ENCODE measurements at places on chromosomes 6 and 20.
A peak's percentile ranks its signal among the peaks of the same experiment; 100 is the strongest.

GRCh38 chr20:50783390-50783789, 11.5 kb upstream of the BCAS4 start:
- DNase-seq: no peak

DNA sequence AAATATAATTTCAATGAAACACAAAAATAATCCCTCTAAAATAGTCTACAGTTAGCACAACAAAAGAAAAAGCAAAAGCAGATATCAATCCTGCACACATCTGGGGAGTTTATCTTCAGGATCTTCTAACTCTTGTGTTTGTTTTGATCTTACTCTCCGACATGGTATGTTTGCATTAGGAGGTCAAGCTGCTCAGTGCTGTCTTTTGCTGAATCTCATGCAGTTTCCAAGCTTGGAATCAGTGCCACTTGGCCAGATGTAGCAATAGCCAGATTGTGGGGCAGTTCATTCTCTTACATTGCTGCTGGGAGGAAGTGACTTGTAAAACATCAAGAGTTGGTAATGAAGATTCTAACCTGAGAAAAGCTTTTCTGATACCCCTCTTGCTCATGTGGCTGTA, 29.5 kb downstream of the RIOK1 start:
- DNase-seq: no peak

DNA sequence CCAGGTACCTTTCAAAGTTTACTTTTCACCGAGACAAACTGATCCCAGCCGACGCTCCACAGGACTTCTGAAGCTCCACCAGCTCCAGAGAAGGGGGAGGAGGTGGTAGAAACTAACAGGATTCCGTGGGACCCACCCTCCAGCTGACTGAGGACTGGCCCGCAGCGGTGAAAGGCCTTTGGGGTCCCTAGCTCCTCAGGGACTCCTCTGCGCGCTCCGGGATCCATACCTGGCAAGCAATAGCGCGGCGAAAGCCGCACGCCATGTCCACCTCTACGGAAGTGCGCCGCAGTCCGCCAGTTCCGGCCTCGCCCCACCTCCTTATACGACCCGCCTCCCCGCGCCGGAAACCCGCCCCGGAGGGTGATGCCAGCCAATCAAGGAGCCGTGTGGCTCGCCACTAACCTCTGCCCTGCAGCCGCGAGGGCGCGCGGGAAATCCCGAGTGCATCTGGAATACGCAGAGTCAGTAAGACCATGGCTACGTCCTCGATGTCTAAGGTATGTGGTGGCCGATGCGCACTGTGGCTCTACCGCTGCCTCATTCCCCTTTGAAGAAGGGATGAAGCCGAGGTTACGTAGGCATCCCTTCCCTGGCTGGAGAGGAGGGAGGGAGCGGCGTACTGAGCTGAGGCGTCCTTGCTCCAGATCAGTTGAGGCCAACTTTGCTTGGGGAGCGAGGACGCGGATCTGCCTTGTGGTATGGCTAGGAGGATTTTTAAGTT, at the start of the genes ORC3 and RARS2:
Gene ORC3 (plus strand): TSS at position 443 of the 724 bp plus-strand sequence. CDS start 34 bp downstream, at position 477.
Gene RARS2 (minus strand): TSS at position 295 of the 724 bp plus-strand sequence. CDS start 30 bp downstream, at position 265.
- peak; percentile 96 for DNase-seq

DNA sequence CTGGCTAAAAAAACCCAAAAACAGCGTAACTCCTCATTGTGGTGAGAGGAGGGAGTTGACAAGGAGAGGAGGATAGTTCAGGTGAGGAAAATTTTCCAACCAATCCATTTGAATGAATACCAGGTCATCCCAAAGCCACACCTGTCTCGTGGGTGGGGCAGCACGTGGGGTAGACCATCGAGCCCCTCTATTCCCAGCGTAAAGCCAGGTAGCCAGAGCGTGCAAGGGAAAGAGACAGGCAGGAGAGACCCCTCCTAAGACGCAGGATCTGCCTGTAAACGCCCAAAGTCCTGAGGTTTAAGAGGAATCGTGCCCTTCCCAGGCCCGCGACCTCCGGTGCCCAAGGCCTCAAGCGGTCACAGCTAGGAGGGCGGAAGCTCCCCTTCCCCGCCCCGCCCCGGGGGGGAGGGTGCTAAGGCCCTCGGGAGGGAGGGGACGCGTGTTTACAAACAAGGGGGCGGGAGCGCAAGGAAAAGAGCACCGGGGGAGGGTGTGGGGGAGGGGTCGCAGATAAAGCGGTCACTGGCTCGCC, 712 bp downstream of the RXRB start:
- DNase-seq: peak; percentile 75

DNA sequence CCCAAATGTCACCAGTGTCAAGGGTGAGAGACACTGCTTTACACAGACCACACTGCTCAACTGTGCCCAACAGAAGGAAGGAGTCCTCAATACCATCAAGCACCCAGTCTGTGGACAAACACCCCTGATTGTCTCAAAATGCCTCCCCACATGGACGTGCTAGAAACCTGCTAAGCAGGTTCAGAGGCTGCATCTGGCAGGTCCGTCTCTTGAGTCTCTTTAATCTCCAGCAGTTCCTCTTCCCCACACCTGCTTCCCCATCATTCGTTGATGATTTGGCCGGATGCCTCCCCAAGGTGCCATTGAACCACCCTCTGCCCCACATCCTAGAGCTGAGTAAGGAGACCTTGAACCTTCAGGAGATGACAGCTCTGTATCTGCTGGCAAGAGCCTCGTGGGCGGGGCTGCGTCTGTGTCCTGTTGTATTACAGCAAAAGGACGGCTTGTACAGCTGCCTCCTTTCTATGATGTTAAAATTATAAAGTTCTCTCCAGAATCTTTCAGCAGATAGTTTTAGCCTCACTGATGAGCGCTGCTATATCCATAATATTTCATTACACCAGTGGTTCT, 179.2 kb downstream of the PREX1 start:
- DNase-seq: no peak

GRCh38 chr6:167442245-167442644, 117.4 kb downstream of the TTLL2 start:
- DNase-seq: no peak

DNA sequence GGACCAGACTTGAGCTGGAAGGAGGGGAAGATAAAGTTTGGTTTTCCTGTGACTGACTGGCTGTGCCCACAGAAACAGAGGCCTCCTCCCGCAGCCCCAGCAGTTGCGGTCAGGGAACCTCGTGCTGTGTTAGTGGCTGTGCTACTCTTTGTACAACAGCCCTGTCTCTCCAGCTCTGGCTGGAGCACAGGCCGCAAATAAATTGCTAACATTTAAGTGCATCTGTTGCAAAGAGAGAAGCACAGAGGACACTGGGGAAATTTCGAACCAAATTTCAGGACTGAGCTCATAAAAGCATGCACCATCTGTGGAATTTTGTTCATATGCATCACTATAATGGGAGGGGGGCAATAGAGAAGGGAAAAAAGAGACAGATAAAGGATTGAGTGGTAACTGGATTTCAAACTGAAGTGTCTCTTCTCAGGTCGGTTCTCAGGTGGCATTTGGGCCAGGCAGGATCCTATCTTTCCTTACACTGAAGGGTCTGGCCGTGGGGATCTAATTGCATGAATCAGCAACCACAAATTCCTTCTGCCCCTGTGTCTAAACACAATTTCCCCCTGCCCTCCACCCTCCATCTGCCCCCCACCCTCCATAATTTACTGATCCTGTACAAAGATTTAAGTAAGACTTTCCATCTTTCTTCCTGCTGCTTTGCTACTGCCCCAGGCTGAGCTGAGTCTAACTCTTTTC, 88.9 kb upstream of the ATXN1 start:
- DNase-seq: peak; percentile 55

DNA sequence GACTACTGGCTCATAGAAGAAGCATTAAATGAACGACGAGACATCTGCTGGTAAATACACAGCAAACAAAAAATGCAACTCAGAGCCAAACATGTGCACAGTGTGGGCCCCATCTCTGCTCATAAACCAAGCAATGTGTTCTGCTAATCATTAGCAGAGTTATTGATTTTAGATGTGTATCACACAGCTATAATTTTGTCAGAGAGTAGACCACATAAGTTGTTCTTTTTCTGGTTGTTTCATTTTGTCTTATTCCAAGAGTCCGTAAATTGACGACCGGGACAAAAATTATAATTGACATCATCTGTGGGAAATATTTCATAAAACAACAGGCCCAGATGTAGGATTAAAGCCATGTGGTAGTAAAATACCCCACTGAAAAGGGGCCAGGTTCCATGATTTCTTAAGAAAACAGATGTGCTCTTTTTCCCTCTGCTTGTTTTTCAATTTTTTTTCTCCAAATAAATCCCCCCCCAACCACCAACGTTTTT, 423.6 kb downstream of the HAO1 start:
- no peak for DNase-seq

DNA sequence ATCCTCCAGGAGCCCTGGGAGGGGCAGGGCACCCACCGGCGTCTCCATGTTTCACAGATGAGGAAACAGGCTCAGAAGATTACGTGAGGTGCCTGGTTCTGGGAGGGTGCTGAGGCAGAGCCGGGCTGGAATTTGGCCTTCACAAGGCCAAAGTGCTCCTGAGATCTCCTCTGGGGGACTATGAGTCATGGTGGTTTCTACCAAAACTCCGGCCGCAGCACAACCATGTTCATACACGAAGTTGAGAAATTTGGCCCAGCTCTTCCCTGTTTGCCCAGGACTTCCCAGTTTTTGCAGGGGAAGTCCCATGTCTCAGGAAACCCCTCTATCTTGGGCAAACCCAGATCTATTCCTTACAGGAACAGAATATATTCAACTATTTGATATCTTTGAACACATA, 172.9 kb upstream of the CDYL start:
- peak; percentile 98 for DNase-seq

DNA sequence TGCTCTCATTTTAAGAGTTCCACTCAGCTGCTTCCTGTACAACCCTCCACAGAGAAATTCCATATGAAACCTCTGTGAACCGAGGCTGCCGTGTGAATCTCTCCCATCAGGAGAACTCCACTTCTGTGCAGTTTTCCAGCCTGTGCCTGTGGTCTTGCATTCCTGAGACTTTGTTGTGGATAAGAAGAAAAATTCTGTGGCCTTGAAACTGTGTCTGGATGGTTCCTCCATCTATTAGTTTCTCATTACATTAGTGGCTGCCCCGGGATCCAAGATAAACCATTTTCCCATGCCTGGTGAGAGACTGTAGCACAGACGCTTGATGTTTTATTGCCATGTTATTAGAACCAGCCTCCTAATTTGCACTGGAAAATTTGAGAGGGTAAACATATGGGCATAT, 40.8 kb upstream of the TIAM2 start:
- DNase-seq: no peak

DNA sequence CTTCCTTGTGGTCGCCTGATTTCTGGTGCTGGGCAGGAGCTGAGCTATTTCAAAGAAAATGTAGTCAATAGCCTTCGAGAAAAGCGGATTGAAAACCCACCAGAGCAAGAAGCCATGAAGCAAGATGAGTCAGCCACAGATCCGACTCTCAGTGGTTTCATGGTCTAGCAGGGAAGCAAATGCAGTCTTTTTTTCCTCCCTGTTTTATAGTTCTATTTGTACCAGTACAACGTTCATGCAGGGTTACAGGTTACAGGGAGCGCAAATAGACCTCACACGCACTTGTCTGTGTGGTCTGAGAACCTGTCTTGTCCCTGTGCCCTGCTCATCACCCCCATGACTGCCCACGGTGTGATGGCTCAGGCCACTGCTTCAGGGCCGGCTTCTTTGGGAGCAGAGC, 309.8 kb upstream of the SUPT3H start:
- no peak for DNase-seq

- DNase-seq: no peak
Observed at GRCh38 chr6:166910601-166911000, 45.7 kb downstream of the RNASET2 start.

DNA sequence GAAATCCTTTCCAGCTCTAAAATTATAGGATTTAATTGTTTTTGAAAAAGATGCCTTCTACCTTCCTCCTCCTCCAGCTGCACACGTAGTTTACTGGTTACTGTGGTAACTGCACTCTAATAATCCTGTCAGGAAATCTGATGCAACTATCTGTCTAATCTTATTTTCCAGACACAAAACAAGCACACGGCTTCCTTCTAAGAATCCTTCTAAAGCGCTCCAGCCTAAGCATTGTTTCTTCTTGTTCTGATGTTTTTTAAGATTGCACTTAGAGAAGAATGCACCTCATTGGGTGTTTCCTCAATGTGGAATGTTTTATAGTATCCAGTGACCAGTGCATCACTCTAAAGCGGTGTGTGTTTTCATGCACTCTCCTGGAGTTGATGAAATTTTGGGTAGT, 63.6 kb downstream of the CARMIL1 start:
- DNase-seq: no peak

- DNase-seq: no peak
Observed at GRCh38 chr6:134909701-134910592, 40.0 kb downstream of the ALDH8A1 start.

- DNase-seq: no peak
Observed at GRCh38 chr20:23954008-23954745, 34.4 kb downstream of the GGTLC1 start.

DNA sequence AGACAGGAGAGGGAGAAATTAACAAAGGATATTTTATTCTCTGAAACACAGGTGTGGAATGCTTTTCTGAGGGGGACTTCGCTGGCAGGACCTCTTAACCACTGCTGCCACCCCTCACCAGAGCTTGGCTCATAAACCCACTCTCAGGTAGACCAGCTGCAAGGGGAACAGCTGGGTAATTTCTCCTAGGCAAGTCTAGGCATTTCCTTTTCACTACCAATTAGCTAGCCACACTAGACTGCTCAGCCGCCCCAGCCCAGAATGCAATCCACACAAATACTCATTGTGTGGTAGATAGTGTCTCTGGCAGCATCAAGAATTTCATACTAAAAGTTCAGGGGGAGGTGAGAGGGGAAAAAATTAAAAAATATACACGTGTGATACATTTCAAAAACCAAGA, 267.6 kb upstream of the ID4 start:
- DNase-seq: no peak

GRCh38 chr20:3652221-3652620, 11.0 kb downstream of the GFRA4 start:
- DNase-seq: no peak

DNA sequence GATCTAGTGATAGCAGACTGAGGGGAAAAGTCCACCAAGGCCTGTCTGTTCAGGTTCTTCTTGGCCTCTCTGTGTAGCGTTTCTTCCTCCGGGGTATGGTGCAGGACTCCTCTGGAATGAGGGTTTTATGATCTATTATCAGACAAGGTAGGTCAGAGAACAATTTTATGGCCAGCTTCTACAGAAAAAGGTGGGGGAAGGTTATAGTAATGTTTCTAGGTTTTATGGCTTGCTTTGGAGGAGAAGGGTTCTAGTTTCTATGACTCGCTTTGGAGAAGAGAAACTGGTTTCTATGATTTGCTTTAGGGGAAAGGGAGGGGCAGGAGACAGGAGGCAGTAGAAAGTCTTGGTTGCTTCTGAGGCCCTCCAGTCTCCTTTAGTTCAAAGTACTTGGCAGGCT, 144.8 kb upstream of the LAMA2 start:
- DNase-seq: no peak

DNA sequence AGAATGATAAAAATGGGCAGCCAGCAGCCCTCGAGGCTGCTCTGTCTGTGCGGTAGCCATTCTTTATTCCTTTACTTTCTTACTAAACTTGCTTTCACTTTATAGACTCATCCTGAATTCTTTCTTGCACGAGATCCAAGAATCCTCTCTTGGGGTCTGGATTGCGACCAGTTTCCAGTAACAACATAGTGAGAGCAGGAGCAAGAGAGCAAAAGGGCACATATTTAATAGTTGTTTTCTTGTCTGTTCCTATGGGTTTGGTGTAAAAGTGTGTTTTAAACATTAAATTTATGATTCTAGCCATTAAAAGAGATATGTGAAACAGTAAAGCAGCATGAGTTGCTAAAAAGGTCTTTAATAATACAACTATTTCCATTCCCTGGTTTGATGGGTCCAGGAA, 78.8 kb upstream of the OPRM1 start:
- DNase-seq: no peak

Measured in EL (cell line).